ENCODE measurements at places on chromosomes 7 and 10.

DNA sequence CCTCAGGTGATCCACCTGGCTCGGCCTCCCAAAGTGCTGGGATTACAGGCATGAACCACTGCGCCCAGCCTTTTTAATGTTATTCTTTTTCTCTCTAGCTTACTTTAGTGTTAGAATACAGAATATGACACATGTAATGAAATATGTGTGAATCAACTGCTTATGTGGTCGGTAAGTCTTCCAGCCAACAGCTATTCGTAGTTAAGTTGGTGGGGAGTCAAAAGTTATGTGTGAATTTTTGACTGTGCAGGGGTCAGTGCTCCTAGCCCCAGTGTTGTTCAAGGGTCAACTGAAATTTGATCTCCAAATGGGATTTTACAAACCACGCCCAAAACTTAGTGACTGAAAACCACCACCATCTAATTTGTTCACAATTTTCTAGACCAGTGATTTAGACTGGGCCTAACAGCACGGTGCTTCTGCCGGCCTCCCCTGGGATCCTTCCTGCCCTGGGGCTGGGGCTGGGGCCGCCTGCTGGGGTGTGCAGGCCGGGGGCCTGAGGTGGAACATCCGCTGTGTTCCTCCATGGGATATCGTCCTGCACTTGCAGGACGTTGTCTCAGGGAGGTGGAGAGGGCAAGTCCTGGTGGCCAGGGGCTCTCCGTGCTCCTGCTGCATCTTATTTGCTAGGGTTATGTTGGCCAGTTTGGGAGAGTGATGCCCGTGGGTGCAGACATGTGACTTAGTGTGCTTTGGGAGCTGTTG, 24.5 kb upstream of the GRB10 start:
- DNase-seq, result no peak

DNA sequence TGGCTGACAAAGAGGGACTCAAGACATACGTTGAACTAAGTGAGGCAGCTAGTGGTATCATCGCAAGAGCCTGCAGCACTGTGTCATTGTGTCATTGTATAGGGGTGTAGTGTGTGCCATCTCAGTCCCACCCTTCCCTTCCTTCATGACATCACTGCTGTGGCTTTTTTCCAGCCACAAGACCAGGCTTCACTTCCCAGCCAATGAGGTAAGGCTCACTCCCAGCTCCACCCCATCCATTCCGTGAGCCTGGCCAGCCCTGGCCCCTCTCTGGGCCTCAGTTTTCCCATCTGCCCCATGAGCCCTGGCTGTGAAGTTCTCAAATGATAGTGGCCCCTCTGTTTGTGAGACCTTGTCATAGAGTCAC, 134.3 kb upstream of the ZMIZ1 start:
- no peak for DNase-seq

GRCh38 chr7:43669286-43670081, 59.8 kb downstream of the COA1 start:
- no peak for DNase-seq

DNA sequence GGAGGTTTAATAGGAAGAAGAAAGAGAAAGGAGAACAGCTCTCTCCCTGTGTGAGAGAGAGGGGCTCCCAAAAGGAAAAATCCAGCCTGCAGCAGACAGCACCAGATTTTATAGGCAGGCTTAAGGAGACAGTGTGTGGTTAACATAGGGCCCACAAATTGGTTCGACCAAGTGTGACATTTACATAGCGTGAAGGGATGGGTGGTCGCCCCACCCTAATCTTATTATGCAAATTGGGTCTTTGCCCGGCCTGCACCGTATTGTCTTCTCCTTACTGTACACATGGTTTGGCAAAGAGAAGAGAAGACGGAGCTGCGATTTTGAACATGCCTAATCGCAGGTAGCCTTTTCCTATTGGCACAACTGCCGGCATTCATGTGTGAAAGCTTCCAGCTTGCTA, 756.3 kb downstream of the NXPH1 start:
- no peak for DNase-seq

GRCh38 chr10:127308031-127308430, 111.6 kb upstream of the INSYN2A start:
- DNase-seq, result no peak

DNA sequence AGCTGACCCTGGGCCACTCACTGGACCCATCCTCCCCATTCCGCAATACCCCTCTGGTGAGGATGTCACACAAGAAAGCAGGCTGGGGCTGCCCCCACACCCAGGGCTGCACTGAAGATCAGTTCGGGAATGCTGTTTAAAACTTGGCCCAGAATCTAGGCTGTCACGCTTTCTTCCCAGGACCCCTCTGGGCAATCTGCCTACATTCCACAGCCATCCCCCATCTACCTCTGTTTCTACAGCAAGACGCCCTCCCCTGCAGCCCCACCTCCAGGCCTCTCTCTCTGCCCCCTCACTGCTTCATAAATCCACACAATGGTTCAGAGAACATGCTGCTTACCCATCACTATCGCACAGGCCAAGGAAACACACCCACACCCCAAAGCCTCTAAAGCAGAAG, 36.1 kb downstream of the XPNPEP1 start:
- no peak for DNase-seq

- DNase-seq, result no peak
Measured at GRCh38 chr10:99827936-99828335, 45.5 kb downstream of the ABCC2 start.

DNA sequence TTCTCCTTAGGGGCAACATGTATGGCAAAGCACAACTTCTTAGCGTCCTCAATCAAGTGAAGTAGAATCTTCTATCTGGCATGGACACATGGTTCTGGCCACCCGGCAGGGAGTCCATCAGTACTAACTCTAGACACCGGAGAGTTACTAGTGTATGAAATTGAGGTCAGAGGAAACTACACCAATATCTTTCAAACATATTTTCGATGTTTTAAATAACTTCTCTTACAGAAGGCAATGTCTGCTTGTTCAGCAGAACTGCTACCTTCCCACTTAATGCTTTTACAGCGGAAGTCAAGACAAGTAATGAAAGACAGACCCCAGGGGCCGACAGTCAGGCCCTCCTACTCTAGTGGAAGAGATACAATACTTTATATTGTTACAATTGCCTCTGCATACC, 89.9 kb downstream of the RNF216 start:
- no peak for DNase-seq

- DNase-seq, result no peak
Measured at GRCh38 chr10:88755753-88756152, 4.1 kb upstream of the LIPN start.

DNA sequence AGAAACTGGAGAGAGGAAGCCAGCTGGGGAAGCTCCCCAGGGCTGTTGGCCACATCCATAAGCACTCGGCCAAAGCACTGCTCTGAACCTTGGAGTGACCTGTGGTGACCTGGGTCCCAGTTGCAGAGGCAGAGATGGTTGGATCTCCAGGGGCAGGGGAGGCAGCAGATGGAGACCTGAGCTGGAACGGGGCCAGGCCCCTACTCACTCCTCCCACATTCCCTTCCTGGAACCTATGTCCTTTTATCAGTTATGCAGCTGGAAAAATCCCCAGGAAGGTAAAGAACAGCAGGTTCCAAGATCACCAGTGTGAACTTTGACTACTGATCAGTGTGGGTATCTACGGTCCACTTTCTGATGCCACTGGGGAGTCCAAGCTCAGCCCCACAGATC, 9.6 kb upstream of the PNLIPRP2 start:
- no peak for DNase-seq

DNA sequence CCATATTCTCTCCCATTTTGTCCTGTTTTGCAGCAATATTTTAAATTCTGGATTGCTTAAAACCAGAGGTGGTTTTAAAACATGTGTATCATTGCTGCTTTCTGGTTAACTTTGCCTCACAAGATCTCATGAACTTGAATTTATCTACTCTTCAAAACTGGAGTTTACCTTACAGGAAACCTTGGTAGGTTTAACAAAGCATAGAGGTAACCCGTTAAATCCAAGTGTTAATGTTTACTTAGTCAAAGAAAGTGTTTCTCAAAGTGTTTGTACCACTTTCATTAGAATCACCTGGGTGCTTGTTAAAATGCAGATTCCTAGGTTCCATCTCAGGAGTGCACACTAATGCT, 44.0 kb upstream of the VDAC2 start:
- DNase-seq, result no peak

- no peak for DNase-seq
Measured at GRCh38 chr7:71486856-71487628, 355.1 kb downstream of the GALNT17 start.

DNA sequence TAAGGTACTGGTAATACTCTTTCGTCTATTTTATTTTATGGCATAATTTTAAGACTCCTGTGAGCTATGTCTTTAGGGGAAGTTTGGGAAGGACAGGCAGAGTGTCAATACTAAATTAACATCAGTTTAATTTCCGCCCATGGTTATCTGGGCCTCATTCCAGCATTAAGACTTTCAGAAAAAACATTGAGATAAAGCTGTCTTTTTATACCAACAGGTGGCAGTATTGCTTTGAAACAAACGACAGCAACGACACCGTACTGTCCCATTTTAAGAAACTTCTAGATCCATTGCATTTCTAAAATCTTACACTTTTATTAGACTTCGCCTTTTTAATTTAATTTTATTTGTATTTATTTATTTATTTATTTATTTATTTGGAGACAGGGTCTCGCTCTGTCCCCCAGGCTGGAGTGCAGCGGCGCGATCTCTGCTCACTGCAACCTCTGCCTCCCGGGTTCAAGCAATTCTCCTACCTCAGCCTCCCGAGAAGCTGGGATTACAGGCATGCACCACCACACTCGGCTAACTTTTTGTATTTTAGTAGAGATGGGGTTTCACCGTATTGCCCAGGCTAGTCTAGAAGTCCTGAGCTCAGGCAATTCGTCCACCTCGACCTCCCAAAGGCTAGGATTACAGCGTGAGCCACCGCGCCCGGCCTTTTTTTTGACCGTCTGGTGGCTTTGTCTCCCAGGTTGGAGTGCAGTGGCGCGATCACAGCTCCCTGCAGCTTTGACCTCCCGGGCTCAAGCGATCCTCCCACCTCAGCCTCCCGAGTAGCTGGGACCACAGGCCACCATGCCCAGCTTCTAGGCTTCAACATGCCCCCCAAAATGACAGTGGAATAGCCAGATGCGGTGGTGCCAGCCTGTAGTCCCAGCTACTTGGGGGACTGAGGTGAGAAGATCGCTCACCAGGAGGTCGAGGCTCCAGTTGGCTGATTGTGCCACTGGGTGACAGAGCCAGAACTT, 78.7 kb upstream of the C1GALT1 start:
- peak; percentile 58 for DNase-seq

- no peak for DNase-seq
Measured at GRCh38 chr10:31384589-31384949, 65.6 kb downstream of the ZEB1 start.

GRCh38 chr7:42263971-42264370, 27.0 kb upstream of the GLI3 start:
- DNase-seq, result no peak

DNA sequence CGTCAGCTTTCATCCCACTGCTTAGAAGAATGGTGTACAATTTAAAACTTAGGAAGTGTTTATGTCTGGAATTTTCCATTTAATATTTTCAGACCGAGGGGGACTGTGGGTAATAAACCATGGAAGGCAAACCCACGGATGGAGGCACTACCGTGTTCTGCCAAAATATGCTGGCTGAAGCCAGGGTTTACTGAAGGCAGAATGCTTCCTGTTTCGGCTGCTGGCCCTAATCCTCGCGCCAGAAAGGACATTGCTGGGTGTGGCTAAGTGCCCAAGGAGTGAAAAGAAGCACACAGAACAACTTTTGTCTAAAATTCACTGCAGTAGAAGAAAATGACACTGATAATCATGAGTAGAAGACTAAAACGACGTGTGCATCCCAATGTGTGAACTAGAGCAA, 32.3 kb downstream of the PITRM1 start:
- no peak for DNase-seq

DNA sequence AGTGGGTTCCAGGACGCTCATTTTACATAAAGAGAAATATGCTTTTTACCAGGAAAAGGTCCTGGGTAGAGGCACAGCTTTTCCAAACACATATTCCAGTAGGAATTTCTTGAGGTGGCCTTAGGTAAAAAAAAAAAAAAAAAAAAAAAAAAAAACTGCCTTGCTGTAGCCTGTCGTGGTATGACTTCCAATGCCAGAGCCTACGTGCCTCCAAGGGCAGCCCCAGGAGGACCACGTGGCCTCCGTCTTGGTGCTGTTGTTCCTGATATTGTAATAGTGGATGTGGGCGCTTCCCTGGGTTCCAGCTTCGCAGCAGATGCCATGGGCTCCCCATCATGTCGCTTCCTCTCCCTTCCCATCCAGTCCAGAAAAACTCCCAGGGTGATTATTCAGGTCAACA, 49.3 kb downstream of the PRKAG2 start:
- DNase-seq, result peak; percentile 65

GRCh38 chr10:6382081-6382480, 179.3 kb downstream of the PFKFB3 start:
- DNase-seq, result no peak

DNA sequence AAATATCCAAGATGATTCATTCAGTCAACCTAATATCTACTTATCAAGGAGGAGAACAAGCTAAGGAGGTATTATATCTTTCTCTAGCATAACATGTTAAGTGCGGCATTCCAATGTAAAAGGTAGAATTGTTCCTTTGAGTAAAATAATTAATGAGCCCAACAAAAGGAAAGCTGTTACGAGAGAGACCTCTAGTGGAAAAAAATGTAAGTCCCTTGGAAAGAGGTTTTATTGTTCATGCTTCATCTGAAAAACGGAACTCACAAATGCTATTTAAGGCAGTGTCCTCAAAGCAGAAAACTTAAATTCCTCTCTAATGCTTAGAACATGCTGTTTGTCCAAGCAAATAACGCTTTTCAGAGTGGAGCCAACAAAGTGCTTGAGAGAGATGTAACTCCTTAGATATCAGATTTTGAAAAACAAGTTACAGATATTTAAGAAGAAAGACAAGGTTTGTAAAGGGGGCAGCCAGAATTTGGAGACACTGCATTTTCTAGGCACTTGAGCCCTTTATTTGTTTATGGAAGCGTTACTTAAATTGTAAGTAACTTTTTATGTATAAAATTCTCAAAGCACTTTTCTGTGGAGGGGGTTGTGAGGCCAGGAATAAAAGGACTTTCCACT, 119.9 kb downstream of the TFEC start:
- DNase-seq, result no peak

DNA sequence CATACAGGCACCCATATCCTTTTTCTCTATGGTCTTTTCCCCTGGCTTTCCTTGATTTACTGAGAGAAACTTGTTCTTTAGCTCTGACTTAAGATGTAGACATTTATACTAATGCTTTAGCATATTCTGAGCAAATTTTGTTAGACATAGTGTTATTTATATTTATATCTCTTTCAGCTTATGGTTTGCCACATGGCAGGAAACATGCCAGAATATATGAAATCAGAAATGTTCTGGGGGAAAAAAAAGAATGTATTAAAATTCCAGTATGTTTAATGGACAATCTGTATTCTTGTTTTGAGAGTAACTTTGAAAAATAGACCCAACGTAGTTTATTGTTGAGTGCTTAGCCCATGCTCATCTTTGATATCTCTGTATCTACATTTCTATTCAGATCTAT, 10.1 kb upstream of the GGCT start:
- DNase-seq, result no peak

- DNase-seq, result no peak
Measured at GRCh38 chr7:86958380-86958779, 101.1 kb downstream of the ELAPOR2 start.

- DNase-seq, result no peak
Measured at GRCh38 chr7:110646804-110647203, 444.1 kb upstream of the LRRN3 start.

- DNase-seq, result no peak
Measured at GRCh38 chr10:94156453-94156852, 162.7 kb downstream of the PLCE1 start.
